ENCODE measurements at places on chromosomes 1 and 21.
A peak's percentile ranks its signal among the peaks of the same experiment; 100 is the strongest.

GRCh38 chr1:16215882-16216753 lies 3.7 kb upstream of the ARHGEF19 start:
- peak; percentile 37 for DNase-seq

DNA sequence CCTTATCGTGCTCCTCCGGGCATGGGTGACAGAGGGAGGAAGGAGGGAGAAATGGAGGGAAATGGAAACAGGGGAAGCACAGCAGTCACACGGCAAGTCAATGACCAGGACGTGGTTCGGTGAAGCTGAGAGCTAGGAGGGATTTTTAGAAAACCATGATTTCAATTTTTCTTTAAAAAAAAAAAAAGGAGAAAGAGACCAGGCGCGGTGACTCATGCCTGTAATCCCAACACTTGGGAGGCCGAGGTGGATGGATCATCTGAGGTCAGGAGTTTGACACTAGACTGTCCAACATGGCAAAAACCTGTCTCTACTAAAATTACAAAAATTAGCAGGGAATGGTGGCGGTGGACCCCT lies 776 bp upstream of the TNFRSF9 start:
- DNase-seq: no peak

- DNase-seq: no peak
Measured at GRCh38 chr1:67652800-67653199, 32.2 kb upstream of the GADD45A start.

DNA sequence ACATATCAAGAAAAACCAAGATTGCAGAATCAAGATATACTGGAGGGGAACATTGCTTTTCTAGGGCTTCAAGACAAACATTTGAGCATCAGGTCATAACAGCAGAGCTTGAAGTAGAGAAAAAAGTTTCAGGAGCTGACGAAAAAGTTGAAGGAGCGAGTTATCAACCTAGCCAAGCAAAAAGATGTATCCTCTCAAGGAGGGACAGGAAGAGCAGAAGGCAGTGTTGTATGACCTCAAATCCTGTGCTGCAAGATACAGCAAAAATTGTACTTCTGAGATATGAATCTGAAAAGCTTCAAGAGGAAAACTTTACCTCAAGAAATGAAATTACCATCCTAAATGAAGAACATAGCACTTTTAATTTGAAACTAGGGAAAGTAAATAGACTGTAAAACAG lies 153.1 kb downstream of the AK5 start:
- no peak for DNase-seq

DNA sequence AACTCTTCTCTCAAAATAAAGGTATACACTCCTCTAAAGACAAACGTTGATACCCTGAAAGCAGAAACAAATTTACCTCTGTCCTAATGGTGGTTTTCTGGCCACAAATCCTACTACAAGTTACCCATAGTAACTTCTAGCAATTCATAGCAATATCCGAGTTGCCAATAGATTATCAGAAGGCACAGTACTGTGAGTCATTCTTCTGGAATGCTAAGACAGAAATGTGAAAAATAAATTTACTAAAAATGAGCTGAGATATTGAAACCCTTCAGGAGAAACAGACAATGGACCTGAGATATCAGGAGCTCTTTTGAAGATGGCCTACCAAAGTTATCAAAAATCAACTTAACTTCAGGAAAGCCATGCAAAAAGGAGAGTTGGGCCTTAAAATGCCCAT lies 715.0 kb upstream of the ADAMTS5 start:
- DNase-seq: no peak

GRCh38 chr1:10814312-10814711 lies 17.9 kb upstream of the CASZ1 start:
- DNase-seq: no peak

- peak; percentile 53 for DNase-seq
Measured at GRCh38 chr1:210143465-210144062, 89.0 kb upstream of the SERTAD4 start.

- DNase-seq: no peak
Measured at GRCh38 chr1:100760511-100760910, 41.0 kb downstream of the VCAM1 start.
